WTC11 (cell line): ENCODE measurements at places on chromosomes 16 and 17.

- DNase-seq = peak; percentile 12
Measured at GRCh38 chr17:2706911-2707510, 4.6 kb downstream of the CLUH start.

DNA sequence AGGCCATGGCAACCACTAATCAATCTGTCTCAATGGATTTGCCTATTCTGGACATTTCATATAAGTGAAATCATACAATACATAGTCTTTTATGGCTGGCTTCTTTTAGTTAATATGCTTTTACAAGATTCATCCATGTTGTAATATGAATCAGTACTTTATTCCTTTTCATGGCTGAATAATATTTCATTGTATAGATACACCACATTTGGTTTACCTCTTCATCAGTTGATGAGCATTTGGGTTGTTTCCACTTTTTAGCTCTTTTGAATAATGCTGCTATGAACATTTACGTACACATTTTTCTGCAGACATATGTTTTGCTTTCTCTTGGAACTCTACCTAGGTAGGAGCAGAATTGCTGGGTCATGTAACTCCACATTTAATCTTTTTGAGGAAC lies 2.8 kb upstream of the ZNRF1 start:
- no peak for DNase-seq

DNA sequence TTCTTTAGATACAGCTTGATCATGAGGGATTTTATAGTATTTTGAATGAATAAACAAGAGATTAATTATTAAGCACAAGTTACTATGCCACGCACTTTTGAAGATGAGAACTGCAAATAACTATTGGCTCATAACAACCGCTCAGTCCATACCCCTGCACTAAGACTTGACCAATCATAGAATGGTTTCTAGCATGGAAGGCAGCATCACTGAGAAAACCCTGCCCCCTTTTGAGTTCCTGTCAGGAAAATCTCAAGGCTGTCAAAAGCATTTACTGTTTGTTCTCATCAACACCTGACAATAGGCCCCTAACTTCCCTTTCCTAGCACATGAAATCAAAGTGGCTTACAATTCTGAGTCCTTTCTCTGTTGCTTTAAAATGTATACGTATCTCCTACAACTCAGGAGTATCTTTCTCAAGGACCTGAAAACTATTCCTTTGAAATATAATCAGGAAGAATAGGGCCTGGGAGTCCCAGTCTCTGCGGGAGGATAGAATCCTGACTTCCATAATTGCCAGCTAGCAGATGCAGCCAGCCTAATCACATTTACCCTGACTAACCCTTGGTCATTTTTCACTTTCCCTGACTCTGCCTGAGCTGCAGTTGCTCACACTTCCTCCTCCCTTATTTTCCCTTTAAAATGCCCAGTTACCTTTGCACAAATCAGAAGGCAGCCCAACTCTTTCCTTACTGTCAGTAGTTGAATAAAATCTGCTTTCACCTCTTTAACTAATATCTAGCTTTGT lies 9.1 kb upstream of the MMD start:
- no peak for DNase-seq

- DNase-seq = no peak
Measured at GRCh38 chr17:67632141-67632540, 85.6 kb upstream of the NOL11 start.

DNA sequence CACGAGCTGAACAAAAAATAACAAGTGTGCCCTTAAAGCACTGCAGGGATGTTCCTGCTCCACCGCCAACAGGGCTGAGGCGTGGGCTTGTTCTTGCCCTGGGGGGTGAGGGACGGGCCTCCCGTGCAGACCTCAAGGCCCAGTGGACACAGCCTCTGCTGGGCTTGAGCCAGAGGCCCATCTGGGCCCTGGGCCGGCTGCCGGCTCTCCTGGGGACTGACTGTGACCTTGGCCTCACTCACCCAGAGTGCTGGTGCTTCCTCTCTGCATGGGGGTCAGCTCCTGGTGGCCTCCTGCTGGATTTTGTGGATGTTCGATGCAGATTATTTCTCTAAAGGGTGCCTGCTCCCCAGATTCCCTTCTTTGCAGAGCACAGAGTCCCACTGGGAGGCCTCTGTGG lies 54.2 kb upstream of the CDR2 start:
- no peak for DNase-seq

- DNase-seq = no peak
Measured at GRCh38 chr17:11803231-11803969, 193.9 kb downstream of the ZNF18 start.

DNA sequence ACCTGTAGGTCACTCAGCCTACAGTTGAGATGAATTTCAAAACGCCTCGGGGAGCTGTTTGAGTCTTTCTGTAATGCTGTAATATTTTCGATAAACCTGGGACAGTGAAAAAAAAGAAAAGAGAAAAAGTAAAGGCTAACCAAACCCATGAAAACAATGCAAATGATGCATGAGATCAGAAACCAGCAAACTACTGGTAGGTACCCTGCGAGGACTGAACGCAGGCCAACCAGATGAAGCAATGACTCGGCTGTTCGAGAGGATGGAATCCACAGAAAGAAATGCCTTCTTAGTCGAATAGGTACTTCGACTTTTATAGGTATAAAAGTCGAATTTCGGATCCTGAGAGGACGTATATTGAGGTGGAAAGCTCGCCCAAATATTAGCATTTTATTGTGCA lies 509 bp upstream of the ATAD5 start:
- no peak for DNase-seq

DNA sequence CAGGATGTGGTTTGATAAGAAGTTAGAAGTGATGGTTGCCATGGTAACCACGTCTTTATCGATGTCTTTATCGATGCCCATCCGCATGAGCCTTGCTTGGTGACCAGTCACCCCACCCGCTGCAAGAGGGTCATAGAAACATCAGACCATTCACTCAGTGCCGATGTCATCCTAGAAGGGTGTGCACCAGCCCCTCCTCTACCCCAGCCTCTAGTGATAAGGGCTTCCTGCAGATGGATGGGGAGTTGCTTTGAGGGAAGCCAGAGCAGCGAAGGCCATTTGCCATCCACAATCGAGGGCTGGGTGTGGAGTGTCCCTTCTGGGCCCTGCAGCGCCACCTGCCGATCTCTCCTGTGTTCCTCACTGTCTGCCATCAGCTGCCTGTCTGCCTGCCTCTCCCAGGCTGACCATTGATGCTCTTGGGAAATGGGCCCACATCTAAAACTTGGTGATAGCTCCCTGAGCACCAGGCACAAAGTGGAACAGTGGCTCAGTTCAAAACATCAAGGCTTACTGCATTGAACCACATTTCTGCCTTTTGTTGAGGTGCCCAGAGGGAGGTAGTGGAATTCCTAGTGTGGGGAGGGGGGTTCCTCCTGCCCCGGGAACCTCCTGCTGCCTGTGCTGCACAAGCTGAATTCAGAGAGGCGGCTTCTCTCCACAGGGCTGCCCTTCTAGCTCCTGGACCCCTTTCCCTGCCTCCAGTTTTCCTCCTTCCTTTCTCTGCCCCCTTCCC lies 8.9 kb downstream of the CALB2 start:
- peak; percentile 92 for DNase-seq

GRCh38 chr16:67542464-67542863 lies 13.8 kb downstream of the RIPOR1 start:
- peak; percentile 47 for DNase-seq

- DNase-seq = no peak
Measured at GRCh38 chr17:65163990-65164495, 26.9 kb downstream of the RGS9 start.

DNA sequence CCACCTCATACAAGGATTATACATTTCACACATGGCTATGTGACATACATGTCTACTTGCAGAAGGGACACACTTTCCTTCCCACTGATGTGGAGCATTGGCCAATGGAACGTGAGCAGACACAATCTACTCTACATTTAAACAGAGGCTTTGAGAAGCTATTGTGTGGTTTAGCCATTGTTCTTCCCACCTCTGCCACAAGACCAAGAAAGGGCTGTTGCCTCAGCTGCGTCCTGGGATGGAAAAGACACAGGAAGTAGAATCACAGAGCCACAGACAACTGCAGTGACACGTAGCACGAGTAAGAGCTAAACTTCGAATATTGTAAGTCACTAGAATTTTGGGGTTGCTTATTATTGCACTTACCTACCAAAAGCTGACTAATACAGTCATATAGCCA lies 33.3 kb downstream of the PRKCB start:
- DNase-seq = no peak

GRCh38 chr17:74697515-74697914 lies 15.2 kb downstream of the CD300LF start:
- no peak for DNase-seq

DNA sequence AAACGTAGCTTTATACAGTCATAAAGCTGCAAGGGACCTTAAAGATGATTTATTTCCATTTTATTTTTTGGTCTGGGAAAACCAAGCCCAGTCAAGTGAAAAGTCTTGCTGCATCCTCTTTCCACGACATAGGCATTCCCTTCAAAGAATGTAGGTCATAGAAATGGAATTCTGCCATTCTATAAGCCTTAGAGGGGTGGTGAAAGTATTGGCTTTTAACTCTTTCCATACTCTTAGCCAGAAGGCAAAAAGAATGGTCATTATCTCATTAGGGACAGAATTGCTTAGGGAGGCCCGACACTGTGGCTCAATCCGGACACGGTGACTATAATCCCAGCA lies 7.9 kb upstream of the MSL1 start:
- no peak for DNase-seq

DNA sequence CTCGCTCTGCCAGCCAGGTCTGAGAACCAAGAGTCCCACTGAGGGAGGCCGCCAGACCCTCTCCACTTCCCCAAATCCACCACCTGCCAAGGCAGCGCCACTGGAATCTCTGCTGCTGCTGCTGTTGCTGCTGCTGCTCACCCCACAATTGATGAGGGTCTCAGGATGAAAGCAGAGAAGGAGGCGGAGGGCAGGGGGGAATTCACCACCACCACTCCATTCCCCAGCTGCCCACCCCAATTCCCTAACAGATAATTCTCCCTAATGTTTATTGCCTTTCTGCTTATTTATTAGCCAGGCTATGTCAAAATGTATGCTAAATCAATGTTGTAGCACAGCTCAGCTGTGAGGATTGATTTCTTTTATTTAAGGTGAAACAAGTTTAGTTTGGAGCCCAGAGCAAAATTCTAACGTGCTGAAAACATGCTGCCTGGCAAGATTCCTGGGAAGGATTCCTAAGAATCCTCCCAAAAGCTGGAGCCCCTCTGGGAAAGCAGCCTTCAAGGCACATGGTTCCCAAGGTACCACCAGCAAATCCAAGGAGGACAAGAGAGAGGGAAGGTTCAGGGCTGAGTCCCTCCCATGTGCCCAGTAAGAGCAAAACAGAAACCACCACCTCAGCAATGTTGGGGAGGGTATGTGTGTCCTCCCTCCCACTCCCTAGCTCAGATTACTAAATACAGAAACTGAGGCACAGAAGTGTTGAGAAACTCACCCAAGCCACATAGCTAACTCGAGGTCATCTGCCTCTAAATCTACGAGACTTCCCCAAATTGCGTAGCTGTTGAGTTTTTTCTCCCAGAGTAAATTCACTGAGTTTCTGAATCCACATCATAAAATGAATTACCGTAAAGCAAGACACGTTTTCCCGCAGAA lies 12.2 kb upstream of the CDH5 start:
- no peak for DNase-seq

DNA sequence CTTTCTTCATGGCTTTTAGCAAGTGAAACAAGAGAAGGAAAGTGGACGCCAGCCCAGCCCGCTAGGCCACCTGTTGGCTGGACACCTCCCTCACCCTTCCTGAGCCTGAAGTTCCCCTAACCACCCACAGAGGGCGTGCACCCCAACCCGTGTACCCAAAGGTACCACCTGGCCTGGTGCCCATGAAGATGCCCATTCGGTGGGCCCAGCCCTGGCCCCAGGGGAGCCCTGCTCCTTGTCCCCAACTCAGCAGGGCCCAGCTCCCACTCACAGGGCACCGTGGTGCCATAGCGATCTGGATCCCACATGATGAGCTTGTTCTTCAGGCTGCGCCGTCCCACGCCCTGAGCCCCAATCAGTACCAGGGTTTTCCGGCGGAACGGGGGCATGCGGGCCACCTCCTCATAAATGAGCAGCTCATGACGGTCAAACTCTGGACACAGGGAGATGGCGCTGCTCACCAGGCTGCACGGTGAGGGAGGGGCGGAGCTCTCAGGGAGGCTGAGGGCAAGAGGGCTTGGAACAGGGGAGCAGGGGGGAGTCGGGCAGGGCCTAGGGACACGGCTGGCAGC lies 26.8 kb downstream of the MPP2 start:
- peak; percentile 79 for DNase-seq

- no peak for DNase-seq
Measured at GRCh38 chr16:49896447-49896964, 40.6 kb upstream of the ZNF423 start.

DNA sequence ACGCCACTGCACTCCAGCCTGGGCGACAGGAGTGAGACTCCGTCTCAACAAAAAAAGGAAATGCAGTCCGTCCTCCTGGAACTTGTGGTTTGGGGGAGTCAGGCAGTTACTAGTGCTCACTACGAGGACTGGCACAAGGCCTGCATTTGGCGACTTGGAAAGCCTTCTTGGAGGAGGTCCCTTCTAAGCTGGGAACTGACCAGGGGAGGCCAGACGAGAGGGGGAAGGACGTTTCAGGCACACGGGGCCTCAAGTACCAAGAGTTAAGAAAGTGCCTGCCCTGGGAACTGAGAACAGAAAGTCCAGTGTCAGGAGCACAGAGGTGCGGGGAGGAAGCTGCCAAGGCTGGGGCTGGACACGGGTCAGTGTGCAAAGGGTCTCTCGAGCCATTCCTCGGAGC lies 89.9 kb downstream of the ABR start:
- no peak for DNase-seq

- no peak for DNase-seq
Measured at GRCh38 chr16:87723226-87723623, 42.6 kb downstream of the KLHDC4 start.

DNA sequence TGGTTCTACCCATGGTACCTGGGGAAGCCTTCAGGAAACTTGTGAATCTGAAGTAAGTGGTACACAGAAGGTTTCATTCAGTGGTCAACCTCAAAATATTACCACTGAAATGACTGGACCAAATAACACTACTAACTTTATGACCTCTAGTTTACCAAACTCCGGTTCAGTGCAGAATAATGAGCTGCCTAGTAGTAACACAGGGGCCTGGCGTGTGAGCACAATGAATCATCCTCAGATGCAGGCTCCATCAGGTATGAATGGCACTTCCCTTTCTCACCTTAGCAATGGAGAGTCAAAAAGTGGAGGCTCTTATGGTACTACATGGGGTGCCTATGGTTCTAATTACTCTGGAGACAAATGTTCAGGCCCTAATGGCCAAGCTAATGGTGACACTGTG lies 55.9 kb upstream of the SLC5A11 start:
- DNase-seq = no peak

- no peak for DNase-seq
Measured at GRCh38 chr17:58996968-58997367, 109.7 kb downstream of the TRIM37 start.

DNA sequence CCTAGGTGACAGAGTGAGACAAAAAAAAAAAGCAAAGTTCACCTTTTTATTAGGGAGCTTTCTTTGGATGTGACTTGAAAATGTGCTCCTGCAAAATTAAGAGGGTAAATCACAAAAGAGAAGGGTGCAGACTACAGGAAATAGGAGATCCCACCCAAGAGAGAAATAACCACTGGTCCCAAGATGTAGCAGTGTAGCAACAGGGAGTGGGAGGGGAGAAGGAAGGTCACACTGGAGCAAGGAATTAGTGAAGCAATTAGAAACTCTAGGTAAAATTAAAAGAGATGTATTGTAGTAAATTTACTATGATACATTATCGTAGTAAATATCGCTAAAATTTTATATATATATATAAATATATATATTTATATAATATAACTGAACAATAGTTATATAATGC lies 12.3 kb upstream of the SPN start:
- DNase-seq = no peak
